Upper lobe of left lung (tissue), 6 donors: ENCODE measurements at places on chromosomes 7 and 10.

- DNase-seq = no peak
- H3K36me3 ChIP-seq = no peaks in the 10 kb centered on the region
- H3K27me3 ChIP-seq = no peaks in the 10 kb centered on the region
- no peak overlapping the region for H3K4me3 ChIP-seq
- no peaks in the 10 kb centered on the region for H3K4me1 ChIP-seq
Measured at GRCh38 chr7:97130417-97131139, 13.1 kb downstream of the SDHAF3 start.

GRCh38 chr7:139086454-139086853 lies 23.1 kb downstream of the ZC3HAV1 start:
- no peak for DNase-seq
- no peak overlapping the region for H3K4me3 ChIP-seq
- H3K36me3 ChIP-seq = peaks cover 57% of the 10 kb centered on the region
- H3K27me3 ChIP-seq = no peaks in the 10 kb centered on the region

DNA sequence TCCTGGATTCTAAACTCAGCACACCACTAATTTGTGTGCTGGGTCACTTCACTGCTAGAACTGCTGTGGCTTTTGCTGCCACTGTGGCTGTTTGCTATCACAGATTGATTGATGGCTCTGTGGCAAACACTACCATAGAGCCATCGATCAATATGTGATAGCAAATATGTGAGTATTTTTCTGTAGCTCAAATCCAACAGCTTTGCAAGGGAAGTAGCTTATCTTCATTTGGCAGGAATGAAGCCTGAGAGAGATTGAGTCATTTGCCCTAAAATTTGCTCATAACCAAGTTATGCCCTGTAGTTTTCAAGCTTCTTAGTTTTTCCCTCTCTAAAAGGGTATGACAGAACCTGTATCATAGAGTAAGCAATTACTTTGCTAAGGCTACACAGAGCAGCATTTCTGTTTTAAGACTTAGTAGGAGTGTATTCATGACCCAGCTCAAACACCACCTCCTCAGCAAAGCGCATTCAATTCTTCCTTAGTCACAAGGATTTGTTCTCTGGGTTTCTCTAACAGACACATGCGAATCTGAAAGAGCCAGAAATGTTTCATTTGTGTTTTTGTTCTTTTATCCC lies 43.1 kb downstream of the MINPP1 start:
- peaks cover 27% of the 10 kb centered on the region for H3K4me1 ChIP-seq
- H3K27me3 ChIP-seq = no peaks in the 10 kb centered on the region
- peak overlapping the region; percentile 67 for H3K27ac ChIP-seq
- no peak for DNase-seq

GRCh38 chr10:70457759-70458305 lies 16.4 kb upstream of the NODAL start:
- no peaks in the 10 kb centered on the region for H3K27me3 ChIP-seq
- H3K27ac ChIP-seq = no peak overlapping the region

- H3K27me3 ChIP-seq = no peaks in the 10 kb centered on the region
- no peaks in the 10 kb centered on the region for H3K4me1 ChIP-seq
- no peaks in the 10 kb centered on the region for H3K36me3 ChIP-seq
- H3K4me3 ChIP-seq = no peak overlapping the region
Measured at GRCh38 chr10:118583611-118584010, 11.8 kb downstream of the PRLHR start.

GRCh38 chr7:83930262-83930661 lies 264.3 kb downstream of the SEMA3A start:
- H3K36me3 ChIP-seq = no peaks in the 10 kb centered on the region
- no peak overlapping the region for H3K4me3 ChIP-seq
- H3K27me3 ChIP-seq = no peaks in the 10 kb centered on the region
- no peak for DNase-seq
